ENCODE measurements at places on chromosomes 13 and 19.

DNA sequence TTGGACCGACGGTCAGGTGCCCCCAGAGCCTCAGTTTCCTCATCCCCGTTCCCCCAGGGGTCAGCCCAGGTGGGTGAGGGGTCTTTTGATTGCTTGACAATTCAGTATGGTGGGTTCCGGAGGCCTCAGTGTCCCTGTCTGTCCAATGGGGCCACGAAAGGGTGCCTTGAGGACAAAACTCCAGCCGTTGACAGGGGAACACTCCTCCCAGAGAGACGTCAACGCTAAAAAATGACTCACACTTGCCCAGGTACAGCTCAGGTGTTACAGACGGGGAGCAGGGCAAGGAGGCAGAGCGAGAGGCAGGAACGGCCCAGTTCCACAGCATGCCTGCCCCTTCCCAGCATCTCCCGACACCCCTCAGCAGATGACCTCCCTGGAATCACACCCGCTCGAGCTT lies 1.8 kb downstream of the TNFAIP8L1 start:
- ATAC-seq = no peak

DNA sequence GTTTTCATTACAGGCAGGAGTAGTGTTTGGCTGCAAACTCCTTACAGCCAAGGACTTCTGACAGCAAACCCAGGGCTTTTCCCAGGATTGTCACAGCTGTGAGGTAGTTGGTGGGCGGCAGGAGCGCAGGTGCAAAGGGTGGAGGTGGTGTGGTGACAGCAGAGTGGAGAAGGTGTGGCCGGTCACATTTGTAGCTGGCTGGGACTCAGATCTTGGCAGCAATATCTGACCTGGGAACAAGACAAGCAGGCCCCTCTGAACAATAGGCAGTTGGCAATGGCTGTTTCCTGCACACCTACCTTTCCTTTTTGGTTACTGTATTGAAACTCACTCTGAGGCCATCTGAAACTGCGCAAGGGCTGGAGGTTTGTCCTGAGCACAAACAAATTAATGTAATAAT lies 327.3 kb downstream of the COG6 start:
- ATAC-seq = no peak

GRCh38 chr13:97403893-97404750 lies 29.8 kb upstream of the RAP2A start:
- ATAC-seq = no peak

DNA sequence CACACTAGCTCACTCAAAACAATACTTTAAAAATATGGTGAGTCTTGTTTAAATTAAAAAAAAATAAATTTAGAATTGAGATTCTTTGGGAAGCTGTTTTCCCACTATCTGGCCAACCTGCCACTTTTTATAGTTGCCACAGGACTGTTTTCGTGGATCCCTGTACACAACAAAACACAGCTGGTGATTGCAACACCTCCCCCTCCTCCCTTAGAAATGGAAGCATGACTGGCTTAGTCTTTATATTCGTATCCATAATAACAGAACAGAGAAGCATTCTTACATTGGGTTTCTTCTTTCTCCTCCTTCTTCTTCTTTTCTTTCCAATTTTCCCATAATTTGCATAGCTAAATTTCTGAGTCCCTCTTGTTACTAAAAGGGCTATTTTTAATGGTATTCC lies 79.5 kb upstream of the GJB6 start:
- no peak for ATAC-seq

DNA sequence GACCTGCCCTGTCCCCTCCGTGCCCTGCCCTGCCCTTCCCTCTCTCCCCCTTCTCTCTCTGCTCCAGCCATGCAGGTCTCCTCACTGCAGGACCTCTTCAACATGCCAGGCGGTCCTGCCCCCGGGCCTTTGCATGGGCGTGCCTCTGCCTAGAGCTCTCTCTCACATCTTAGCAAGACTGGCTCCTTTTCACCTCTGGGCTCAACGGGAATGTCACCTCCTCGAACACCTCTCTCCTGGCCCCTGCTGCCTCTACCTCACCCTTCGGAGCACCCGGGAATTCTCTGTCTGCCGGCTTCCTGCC lies 5.6 kb downstream of the MFSD12 start:
- no peak for ATAC-seq

DNA sequence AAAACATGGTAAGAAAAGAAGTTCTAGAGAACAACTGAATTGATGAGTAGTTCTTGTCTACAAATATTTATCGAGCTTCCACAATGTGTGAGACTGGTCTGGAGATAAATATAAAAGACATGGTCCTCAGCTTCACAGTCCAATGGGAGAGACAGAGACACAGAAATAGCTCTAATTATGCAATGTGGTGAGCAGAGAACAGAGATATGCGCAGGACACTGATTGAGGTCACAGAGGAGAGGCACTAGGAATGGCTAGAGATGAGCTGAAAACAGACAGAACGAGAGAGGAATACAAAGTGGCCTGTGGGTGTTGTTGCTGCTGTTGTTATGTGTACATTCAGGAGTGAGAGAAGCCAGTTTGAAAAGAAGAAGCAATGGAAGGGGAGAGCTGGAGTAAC lies 53.2 kb downstream of the GPALPP1 start:
- no peak for ATAC-seq

- ATAC-seq = no peak
These were observed 104.7 kb downstream of the GGACT start for GRCh38 chr13:100483841-100484381.

GRCh38 chr19:34669305-34669704 lies 7.7 kb downstream of the SCGB2B2 start:
- ATAC-seq = no peak

- ATAC-seq = no peak
These were observed 154.5 kb upstream of the SOX1 start for GRCh38 chr13:111912453-111912866.

GRCh38 chr19:38274739-38275138 lies 10.4 kb downstream of the SPINT2 start:
- ATAC-seq = no peak

GRCh38 chr19:8252922-8253589 lies 43.9 kb downstream of the CERS4 start:
- ATAC-seq = peak; percentile 89

DNA sequence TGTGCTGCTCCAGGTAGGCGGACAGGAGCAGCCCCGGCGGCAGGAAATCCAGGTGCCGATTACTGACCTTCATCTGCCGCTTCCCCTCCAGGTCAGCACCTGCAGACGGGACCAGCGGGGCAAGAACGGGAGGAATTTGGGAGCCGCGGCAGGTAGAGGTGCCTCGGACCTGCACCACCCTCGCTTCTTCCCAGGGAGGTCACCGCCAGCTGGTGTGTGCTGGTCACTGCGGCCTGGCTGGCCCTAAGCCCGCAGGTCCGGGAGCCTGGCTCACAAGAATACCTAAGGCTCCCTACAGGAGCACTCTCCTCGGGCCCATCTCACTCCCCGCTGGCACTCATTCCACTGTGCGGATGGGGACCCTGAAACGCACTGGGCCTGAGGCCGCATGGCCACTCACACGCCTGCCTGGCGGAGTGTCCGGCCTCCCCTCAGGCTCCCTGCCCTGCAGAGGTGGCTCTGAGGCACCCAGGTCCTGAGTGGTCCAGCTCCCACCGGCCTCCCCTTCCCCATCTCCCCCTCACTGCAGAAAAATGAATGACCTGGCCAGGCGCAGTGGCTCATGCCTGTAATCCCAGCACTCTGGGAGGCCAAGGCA lies 4.3 kb downstream of the RNU6-9 start:
- no peak for ATAC-seq

DNA sequence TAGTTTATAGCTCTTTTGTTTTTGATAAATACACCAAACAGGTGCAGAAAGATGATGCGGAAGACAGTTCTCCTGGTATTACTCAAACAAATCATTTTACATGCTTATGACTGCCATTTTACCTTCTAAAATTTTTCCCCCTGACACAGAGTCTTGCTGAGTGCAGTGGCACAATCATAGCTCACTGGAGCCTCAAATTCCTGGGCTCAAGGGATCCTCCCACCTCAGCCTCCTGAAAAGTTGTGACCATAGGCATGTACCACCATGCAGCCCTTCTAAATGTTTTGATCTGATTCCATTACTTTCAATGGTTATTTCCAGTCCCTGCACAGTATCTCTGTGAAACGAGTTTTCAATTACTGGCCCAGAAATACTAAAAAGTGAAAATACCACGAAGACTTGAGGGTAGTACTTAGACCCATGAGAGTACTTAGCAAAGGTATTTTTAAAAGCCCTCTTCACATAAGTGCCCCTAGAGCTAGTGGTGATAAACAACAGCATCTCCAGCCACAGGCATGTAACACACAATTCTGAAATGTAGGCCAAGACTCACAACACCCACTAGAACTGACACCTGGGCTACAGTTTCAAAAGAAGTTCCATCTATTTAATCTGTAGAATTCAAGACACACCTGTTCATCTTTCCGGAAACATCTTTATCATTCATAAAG lies 11.3 kb downstream of the HSPH1 start:
- no peak for ATAC-seq

DNA sequence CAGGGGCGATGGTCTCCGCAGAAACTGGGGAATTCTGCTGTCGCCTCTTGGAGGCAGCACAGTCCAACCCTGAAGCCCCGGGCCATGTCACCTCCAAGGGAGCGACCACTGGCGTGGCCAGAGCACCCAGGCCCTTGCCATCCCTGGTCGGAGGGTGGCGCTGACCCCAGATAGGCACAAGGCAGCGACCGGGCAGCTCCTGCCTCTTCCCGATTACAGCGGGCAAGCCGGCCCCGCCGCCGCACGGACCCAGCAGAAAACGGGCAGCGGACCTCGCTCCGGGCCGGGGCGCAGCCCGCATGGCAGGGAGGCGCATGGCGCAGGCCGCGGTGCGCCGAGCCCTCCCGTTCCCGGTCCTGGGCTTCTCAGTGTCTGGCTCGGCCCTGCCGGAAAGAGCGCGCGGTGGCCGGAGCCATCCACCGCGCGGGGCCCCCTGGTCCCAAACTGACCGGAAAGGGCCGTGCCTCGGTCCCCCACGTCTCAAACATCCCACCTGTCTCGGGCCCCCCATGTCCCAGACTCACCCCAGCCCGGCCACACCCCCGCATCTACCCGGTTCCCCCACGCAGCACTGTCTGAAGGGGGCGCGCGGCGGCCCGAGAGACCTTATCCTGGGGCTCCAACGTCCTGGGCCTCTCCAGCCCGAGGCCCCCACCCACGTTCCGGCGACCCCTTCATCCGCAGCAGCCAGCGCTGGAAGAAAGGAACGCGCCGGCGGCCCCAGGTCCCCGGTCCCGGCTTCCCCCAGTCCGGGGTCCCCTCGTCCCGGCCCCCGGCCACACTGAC lies 727 bp downstream of the CERS1 start:
- no peak for ATAC-seq

GRCh38 chr13:89407357-89407756 lies 1736.2 kb downstream of the SLITRK5 start:
- ATAC-seq = no peak

- no peak for ATAC-seq
These were observed 1.4 kb downstream of the NPAS1 start for GRCh38 chr19:47020992-47021496.

DNA sequence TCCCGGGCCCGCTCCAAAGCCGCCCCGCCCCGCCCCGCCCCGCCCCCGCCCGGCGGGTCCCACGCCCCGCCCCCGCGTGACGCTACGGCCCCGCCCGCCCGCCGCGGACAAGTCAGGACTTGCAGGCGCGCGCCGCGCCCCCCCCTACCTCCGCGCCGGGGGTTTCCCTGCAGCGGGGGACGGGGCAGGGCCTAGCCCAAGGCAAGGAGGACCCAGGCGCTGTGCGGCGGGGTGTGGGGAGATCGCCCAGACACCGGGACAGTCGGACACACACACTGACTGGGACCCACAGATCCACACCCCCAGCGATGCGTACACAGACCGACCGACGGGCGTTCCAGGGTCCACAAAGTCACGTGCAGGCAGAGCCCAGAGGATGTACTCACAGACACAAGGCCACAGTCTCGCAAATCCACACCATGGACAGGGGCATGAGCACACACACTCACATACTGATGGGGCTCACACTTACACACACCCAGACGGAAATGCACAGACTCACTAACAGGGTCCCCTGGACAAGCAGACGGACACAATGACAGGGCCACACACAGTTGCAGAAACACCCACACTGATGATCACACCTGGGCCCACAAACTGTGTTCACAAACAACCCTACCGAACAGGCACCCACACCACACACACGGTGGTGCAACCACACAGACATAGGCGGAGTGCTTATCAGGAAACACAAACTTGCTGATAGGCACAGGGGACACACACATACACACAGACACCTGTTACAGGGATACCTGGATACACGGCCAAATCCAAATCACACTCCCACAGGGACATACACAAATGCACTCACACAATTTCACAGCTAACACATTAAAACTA lies 436 bp upstream of the BBC3 start:
- ATAC-seq = peak; percentile 73

DNA sequence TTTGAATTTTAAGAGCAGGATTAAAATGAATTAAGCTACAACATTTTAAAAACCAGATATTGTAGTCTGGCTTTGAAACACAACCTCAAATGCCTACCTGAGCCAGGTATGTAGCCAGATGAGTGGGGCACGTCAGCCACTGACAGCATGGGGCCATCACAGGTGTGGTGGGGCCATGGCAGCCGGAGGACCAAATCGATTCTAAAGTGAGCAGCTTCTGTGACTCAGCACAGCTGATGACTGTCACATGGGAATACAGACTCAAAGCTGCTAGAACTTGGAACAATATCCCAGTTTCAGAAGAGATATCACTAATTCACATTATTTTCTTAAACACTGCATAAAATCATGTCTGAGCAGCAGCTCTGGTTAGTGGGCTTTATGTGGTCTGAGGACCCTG lies 52.8 kb downstream of the SERP2 start:
- no peak for ATAC-seq

GRCh38 chr13:43545317-43545874 lies 241.4 kb downstream of the ENOX1 start:
- ATAC-seq = no peak

GRCh38 chr13:101475536-101475935 lies 23.1 kb downstream of the ITGBL1 start:
- no peak for ATAC-seq

DNA sequence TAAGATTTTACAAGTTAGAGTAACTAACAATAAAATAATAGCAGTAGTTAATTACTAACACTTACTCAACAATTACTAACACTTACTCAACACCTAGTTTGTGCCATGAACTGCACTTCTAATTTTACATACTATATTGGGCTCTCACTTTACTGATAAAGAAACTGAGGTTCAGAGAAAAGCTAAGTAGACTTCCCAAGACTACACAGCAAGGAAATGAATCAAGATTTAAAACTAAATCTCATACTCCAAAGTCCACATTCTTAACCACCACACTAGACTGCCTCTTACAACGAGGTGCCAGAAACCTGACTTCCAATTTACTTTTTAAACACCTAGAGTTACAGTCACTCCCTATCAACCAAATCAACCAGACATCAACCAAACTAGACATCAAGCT lies 25.1 kb downstream of the RBM26 start:
- ATAC-seq = no peak

GRCh38 chr13:56349866-56350265 lies 790.9 kb upstream of the PRR20A start:
- ATAC-seq = no peak

Measured in stimulated activated memory B cell treated with anti-CD40 and anti-IgM and Interleukin-4, amounts not matched to agents 10 μg/mL and 1 μg/mL and 100 μg/mL, for 72 hours (primary cell).